ENCODE measurements at places on chromosomes 16 and 17.

DNA sequence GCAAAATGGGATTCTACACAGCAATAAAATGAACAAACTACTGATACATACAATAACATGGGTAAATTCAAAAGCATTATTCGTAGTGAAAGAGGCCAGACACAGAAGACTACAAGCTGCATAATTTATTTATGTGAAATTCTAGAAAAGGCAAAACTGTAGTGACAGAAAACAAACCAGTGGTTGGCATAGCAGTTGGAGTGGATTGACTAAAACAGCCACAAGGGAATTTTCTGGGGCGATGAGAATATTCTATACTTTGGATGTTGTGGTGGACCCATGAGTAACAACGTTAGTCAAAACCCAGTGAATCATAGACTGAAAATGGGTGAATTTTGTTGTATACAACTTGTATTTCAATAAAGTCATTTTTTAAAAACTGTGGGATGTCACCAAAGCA lies 63.2 kb upstream of the RPL38 start:
- DNase-seq: peak; percentile 13

DNA sequence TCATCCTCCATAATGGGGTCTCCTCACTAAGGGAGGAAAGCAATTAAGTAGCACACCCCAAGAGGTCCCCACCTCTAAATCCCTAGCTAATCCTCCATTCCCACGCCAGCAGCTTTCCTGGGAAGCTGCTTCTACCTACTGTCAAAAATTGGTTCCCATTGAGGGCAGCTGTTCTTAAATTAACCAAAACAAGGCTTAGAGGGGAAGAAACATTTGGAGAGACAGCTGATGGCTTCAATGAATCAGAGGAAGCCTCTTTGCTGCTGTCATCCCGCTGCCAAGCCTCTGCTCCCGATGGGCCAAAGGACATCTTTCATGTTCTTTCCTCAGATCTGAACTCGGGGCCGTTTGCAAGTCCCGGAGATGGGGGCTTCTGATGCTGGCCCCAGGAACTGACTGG lies 26.6 kb downstream of the AIPL1 start:
- no peak for DNase-seq

DNA sequence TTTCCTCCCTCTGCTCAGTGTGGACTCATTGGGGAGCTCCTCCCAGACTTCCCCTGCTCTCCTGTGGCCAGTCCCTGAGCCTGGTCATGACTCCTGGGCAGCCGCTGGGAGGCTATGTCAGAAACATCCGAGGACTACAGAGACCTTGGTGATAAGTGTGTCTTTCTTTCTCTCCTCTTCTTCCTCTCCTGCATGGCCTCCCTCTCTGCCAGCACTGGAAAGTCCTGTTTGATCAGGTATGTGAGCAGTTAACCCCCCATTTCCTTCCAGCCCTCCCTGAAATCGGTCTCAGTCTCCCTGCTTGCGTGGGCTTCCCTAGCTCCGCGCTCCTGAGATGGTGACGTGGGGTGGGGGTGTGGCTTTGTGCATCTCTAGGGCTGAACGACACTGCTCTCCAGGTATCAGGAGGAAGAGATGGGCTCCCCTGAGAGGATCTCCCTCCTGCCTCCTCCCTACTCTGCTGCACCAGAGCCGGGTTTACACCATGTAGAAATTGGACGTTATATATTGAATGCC lies 2.1 kb downstream of the RHBDL3 start:
- no peak for DNase-seq

DNA sequence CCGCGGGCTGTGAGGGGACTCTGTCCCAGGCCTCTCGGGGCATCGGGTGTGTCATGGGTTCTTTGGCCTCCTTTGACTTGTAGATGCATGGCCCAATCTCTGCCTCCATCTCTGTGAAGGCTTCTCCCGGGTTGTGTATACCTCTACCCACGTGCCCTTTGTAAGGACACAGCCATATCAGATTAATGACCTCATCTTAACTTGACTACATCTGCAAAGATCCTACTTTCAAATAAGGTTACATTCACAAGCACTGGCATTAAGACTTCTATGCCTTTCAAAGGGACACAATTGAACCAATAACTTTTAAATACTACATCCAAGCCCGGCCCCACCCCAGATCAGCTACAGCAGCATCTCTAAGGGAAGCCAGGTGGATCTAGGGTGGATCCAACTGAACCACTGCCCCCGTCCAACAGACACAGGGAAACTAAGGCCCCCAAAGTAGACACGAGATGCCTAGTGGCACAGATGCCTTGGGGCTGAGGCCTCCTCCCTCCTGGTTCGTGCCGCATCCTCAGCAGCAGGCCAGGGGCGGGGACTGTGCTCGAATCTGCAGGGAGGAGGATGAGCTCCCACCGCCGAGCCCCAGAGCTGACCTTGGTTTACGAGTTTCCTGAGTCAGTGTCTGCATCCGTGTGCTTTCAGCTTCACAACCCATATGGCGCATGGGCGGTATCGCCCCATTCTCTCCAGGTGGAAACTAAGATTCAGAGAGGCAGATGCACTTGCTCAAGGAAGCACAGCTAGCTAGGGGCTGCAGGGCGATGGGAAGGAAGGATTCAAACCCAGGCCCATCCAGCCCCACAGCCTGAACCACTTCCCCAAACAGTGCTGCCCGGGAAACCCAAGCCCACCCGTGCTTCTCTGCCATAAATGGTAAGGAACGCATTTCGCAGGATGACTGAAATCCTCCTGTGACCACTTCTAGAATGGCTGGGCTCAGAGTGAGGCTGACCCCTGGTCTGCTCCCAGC lies 353.3 kb downstream of the C16orf95 start:
- DNase-seq: no peak

DNA sequence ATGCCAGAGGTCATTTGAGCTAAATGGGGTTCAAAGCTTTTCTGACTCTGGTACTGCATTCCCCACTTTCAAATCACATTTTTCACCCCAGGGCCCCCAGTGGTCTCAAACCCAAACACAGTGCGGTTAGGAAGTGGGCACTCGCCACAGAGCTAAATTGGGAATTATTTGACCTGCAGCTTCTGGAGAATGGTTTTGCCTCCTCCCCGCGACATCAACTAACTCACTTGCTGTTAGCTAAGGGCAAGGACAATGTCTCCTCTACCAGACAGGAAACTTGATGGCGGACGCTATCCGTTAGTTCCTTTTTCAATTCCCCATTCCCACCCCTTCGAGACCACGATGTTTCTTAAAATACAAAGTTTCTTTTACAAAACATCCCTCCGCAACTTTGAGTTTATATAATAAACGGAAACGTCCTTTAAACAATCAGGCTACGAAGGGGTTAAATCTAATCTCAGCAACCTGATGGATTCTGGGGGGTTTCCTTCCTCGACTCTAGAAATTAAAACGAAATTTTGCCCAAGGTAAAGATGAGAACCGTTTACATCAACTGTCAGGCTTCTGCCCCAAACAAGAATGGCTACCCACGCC lies 500 bp upstream of the KAT7 start:
- DNase-seq: peak; percentile 67

DNA sequence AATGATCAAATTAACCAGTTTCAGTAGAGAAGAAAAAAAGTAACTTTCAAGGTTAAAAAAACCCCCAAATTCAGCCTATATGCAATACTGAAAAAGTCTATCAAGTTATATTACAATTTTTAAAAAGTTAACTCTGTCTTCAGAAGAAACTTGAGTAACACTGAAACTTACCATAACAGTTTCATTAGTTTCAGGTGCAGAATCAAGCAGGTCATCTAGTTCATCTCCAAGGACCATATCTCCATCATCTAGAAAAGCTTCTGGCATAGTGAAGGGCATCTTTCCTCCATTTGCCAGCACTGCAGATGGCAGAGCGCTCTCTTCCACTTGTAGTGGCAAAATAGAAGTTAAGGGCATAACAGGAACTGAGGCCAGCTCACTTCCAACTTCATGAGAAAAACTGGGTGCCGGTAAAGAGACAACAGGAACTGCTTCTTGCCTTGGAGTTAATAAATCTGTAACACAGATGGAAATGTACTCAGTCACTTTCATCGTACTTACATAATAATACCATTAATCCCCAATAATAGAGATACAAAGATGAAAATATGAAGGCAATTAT lies 22.9 kb downstream of the ZC3H7A start:
- DNase-seq: peak; percentile 51

DNA sequence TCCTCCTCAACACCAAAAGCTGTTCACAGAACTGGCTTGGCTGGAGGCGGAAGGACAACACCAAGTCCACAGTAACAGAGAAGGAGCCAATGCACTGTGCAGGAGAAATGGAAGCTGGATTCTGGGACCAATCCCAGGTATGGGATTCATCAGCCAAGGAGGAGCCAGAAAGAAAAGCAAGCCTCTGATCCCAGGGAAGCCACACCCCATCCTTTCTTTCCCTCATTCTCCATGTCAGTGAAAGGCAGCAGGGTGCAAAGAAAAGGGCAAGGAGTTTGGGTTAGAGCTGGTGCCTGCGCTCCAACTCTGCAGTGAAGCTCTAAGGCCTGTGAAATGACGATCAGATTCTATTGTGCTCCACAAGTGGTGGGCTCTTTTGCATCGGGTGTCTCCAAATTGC lies 11.0 kb downstream of the DCAKD start:
- DNase-seq: no peak

- no peak for DNase-seq
Observed at GRCh38 chr16:31569360-31569717, 41.6 kb downstream of the AHSP start.

DNA sequence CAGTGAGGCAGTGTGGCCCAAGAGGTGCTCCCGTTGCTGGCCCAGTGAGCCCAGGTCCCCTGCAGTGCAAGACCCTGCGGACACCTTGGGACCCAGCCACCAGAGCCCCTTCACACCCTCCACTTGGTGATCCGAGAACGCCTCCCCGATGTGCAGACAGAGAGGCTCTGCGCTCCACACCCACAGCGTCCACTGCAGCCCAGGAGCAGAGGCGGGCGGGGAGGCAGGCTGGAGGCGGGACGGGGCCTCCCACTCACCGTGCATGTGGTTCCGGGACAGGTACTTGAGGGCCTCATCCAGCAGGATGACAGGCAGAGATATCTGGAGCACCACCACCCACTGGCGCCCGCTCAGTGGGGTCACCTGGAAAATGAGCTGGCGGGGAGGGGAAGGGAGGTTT lies 12.1 kb upstream of the P2RX1 start:
- no peak for DNase-seq

DNA sequence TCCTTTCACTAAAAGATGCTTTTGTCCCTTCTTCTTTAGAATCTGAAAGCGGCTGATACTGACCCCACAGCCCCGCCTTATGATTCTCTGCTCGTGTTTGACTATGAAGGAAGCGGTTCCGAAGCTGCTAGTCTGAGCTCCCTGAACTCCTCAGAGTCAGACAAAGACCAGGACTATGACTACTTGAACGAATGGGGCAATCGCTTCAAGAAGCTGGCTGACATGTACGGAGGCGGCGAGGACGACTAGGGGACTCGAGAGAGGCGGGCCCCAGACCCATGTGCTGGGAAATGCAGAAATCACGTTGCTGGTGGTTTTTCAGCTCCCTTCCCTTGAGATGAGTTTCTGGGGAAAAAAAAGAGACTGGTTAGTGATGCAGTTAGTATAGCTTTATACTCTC lies 10.1 kb upstream of the TANGO6 start:
- no peak for DNase-seq

- no peak for DNase-seq
Observed at GRCh38 chr16:23147666-23148065, 1.6 kb downstream of the USP31 start.

GRCh38 chr16:70675851-70676513 lies 9.9 kb downstream of the MTSS2 start:
- DNase-seq: no peak

GRCh38 chr17:40356990-40357881 lies 7.3 kb downstream of the GJD3 start:
- DNase-seq: no peak

DNA sequence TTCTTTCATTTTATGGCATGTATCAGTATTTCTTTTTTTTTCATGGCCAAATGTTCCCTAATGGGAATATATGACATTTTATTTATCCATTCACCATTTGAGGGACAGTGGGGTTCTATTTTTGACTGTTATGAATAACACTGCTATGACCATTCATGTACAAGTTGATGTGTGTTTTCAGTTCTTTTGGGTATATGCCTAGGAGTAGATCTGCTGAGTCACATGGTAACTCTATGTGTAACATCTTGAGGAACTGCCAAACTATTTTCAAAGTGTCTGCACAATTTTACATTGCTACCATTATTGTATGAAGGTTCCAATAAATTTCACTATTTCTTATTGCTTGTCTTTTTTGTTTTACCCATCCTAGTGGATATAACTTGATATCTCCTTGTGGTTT lies 223.0 kb downstream of the TANC2 start:
- no peak for DNase-seq

GRCh38 chr17:50575581-50576210 lies 15.2 kb downstream of the CACNA1G start:
- no peak for DNase-seq

- no peak for DNase-seq
Observed at GRCh38 chr16:27529962-27530361, 19.8 kb downstream of the GTF3C1 start.

- no peak for DNase-seq
Observed at GRCh38 chr17:57889892-57890856, 40.3 kb upstream of the MRPS23 start.

DNA sequence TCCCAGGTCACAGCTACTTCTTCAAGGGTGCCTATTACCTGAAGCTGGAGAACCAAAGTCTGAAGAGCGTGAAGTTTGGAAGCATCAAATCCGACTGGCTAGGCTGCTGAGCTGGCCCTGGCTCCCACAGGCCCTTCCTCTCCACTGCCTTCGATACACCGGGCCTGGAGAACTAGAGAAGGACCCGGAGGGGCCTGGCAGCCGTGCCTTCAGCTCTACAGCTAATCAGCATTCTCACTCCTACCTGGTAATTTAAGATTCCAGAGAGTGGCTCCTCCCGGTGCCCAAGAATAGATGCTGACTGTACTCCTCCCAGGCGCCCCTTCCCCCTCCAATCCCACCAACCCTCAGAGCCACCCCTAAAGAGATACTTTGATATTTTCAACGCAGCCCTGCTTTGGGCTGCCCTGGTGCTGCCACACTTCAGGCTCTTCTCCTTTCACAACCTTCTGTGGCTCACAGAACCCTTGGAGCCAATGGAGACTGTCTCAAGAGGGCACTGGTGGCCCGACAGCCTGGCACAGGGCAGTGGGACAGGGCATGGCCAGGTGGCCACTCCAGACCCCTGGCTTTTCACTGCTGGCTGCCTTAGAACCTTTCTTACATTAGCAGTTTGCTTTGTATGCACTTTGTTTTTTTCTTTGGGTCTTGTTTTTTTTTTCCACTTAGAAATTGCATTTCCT lies 3.4 kb upstream of the LPCAT2 start:
- no peak for DNase-seq

DNA sequence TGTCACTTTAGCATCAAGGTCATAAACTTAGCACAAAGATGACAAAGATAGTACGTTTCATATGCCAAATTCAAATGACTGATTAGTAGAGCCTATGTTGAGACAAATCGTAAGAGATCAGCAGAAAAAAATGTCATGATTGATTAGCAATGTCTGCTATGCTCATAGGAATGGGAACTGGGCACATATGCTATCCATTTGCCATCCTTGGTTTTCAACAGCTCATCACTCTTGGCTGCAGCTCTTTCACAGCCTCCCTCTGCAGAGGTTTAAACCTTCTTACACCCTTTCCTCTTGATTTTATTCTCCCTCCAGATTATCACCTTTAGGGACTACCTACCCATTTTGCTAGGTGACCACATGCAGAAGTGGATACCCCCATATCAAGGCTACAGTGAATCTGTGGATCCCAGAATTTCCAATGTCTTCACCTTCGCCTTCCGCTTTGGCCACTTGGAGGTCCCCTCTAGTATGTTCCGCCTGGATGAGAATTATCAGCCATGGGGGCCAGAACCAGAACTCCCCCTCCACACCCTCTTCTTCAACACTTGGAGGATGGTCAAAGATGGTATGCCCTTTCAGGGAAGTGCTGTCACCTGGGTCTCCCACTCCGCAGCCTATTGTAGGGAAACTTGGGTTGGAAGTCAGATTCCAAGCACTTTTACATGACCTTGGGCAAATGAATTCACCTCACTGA lies 16.2 kb downstream of the MPO start:
- DNase-seq: no peak

Measured in GM12865 (cell line).